Right lung (tissue), 10 donors: ENCODE measurements at places on chromosomes 12 and 14. TPM values are rescaled to one million over a fixed set of nuclear protein-coding genes. Genes with fewer than 3 reads are reported as not detected.
A peak's percentile ranks its signal among the peaks of the same experiment; 100 is the strongest.

The KLHDC2 gene
- polyA plus RNA-seq, result 125 TPM

The KCNH3 gene
- polyA plus RNA-seq, result 2.1 TPM

GRCh38 chr12:22256041-22256441 lies 78.5 kb downstream of the ST8SIA1 start:
- DNase-seq, result no peak

DNA sequence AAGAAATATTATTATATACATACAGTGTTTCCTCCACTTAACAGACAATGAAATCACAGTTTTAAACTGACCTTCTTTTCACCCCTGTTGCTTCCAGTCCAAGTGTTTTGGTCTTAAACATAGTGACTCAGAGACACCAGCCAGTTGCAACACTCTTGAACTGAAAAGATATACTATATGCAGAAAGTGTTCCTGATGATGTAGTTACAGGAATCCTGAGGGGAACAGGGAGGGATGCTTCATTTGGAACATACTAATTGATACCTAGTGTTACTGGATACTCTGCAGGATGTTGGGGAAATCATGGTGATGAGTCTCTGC lies 420.8 kb downstream of the CCDC91 start:
- DNase-seq, result peak; percentile 46

DNA sequence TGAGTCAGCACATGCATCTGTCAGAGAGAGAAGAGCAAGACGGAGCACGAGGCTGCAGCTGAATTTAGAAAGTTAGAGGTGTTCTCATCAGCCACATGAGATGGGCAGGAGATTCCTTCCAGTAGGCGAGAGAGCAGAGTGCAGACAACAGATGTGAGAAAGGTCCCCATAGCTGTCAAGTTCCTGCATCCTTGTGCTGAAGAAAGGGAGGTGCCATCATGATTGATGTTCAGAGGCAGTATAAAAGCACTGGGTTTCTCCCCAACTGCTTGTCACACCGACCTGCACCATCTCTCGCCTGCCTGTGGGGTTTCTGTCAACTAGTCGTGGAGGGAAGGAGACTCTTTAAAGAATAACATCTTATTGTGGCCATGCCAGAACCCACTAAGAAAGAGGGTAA lies at the start of gene MYBPC1:
TSS of gene MYBPC1 (plus strand) at position 272 of the 400 bp plus-strand sequence. CDS start at position 372, 100 bp downstream.
- no peak for DNase-seq
